ENCODE measurements at places on chromosomes 4 and X. TPM values are rescaled to one million over a fixed set of nuclear protein-coding genes. Genes with fewer than 3 reads are reported as not detected.

The PAGE5 gene
- total RNA-seq = not detected

The IL15 gene
- total RNA-seq = 7.7 TPM

GRCh38 chr4:37967736-37968135 is 7.5 kb downstream of the PTTG2 start:
- no peak for DNase-seq

DNA sequence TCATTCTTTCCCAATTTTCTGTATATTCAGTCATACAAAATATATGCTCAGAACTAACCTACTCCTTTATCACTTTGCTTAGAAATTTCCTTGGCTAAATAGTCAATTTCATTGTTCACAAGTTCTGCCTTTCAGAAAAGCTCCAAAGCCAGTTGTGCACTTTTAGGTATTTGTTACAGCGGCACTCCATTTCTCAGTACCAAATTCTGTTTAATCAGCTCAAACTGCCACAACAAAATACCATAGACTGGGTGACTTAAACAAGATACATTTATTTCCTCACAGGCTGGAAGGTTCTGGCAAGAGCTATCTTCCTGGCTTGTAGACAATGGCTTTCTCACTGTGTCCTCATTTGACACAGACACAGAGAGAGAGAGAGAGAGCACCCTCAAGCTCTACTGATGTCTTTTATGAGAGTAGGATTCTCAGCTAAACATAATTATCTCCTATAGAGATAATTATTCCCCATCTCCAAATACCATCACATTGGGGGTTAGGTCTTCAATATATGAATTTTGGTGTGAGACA is 188.8 kb upstream of the FSTL5 start:
- no peak for DNase-seq
